ENCODE measurements at places on chromosomes 2 and 18.

DNA sequence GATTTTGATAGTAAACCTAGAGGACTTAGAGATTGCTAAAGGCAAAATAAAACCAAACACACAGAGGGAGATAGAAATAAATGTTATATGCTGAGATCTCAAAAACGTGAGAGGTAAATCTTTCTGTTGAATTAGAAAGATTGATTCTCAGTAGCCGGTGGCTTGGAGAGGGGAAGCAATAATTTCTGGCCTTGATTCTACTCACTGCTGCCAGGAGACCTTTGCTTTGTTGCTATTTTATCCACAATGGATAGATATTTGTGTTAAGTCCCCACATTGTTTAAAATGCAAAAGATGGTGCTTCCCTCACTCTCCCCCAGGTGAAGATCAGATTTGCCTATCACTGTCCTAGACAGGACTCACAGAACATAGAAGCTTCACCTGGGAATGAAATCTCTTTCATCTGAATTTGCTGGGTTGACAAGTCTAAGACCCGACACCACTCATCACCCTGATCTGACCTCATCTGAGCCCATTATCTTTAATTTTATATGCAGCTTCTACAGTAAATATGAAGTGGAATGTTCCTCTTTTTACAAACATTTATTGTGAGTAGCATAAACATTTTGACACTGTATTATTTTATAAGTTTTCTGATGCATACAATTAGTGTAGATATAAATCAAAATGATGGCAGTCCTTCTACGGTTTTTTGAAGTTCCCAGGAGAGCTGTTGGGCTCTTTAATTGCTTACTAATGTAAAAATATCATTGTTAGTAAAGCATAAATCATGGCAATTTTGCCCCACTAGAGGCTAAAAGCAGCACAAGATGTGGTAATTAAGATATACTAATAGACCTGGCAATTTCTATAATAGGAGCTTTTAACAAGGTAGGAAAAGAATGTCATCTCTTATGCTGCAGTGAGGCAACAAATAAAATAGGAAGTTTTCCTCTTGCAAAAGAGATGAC lies 149.7 kb downstream of the DCC start:
- no peak for DNase-seq

GRCh38 chr2:102191501-102191900 lies 4.7 kb downstream of the IL1RL2 start:
- no peak for DNase-seq

- no peak for DNase-seq
Measured at GRCh38 chr18:31783059-31783458, 22.4 kb upstream of the SLC25A52 start.

GRCh38 chr2:85780316-85781012 lies 26.7 kb downstream of the ATOH8 start:
- no peak for DNase-seq

All from pulmonary artery endothelial cell (primary cell).